Left ventricle myocardium superior (tissue), 1 donor: ENCODE measurements at places on chromosomes 5 and 9. TPM values are rescaled to one million over a fixed set of nuclear protein-coding genes. Genes with fewer than 3 reads are reported as not detected.

DNA sequence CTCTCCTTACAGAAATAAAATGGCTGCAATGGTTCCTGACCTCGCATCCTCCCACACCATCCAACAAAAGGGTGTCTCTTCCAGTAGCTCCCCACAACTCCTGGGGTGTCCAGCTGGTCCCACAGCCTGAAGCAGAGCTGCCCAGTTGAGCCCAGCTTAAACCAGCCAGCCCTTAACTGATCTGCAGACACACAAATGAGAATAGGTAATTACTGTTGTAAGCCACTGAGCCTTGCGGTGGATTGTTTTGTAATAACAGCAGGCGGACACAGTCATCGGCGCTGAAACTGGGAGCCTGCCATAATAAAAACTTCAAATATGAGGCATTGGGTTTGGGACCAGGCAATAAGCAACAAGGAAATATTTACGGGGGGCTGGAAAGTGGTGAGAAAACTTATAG, 10.4 kb upstream of the ZBTB43 start:
- no peak for DNase-seq

DNA sequence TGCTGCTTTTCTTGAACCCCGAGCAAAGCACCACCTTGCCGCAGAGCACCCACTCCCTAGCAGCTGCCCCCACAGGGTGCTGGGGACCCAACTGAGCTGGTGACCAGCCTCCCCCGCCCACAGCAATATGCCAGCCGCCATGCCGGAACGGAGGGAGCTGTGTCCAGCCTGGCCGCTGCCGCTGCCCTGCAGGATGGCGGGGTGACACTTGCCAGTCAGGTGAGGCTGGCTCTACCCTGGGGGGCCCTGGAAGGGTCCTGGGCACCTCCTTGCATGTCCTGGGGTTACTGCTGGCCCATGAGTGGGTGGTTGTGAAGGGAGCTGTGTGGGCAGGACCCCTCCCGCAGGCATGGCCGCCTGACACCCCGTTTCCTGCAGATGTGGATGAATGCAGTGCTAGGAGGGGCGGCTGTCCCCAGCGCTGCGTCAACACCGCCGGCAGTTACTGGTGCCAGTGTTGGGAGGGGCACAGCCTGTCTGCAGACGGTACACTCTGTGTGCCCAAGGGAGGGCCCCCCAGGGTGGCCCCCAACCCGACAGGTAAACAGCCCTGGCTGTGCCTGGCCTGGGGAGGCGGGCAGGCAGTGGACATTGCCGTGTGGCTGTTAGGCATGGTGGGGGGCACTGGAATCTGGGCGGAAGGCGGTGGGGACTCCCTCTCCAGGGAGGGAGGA, 7.2 kb downstream of the EGFL7 start:
- DNase-seq, result no peak

NCS1 gene
- 4.1 TPM for total RNA-seq

DNA sequence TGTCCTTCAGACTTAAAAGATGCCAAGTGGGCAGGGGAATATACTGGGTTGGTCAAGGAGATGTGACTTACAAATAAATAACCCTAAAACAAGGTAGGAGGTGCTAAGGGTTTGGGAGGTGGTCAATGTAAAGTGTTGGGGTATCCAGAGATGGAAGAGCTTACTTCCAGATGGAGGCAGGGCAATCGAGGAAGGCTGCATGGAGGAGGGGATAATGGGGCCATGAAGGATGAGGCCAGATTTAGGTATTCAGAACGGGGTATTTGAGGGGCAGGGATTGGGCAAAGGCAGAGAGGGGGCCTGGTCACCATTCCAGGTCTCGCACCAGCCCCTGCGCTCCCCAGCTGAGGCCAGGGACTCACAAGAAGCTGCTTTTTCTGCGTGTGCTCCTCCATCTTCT, 57.9 kb upstream of the FBXW11 start:
- DNase-seq, result no peak

DNA sequence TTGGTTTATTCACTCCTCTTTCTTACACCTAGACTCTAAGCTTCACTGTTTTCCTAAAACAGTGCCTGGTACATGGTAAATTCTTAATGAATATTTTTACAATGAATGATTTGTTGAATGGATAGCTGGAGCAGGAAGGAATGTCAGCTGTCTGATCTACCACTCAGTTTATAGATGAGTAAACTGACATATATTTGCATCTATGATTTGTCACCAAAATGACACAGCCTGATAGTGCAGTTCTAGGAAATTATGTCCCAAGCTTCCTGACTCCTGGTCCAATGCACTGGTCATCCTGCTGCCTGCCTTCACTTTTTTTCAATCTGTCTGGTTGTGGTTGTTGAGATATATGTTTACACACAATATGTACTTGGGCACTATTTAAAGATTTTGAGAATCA, 651.7 kb upstream of the WWC1 start:
- DNase-seq, result no peak

DNA sequence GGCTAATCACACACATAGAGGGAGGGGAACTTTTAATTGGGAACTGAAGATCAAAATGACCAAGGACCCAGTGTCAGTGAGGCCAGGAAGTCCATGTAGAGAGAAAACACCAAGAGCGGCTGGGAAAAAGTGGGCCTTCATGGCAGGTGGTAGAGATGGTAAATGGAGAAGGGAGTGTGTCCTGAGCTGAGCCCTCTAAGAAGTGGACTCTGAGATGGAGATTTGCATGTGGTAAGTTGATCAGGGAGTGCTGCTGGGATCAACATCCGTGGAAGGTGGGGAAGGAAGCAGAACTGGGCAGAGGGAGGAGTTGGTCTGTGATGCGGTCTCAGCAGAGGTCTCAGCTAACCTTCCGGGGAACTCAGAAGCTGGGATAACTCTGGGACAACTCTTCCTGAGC, 18.9 kb upstream of the PDZD2 start:
- no peak for DNase-seq

DNA sequence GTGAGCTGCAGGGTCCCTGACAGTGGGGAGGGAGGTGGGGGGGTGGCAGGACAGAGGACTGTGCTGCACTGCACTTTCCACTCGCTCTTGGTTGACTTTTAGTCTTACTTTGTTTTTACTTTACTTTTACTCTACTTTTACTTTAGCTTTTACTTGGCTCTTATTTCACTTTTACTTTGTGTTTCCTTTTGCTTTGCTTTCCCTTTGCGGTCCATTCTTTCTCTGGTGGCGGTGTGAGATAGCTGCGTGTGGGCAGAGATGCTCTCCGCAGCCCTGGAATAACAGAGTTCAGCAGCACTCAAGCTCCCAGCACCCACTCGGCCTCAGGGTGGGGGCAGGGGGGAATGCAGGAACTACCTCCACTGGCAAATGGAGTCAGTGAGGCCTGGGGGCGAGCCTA, 4.7 kb downstream of the AK8 start:
- DNase-seq, result no peak

- no peak for DNase-seq
These were observed 59.5 kb downstream of the EBF1 start for GRCh38 chr5:159040181-159040580.

CDX1 gene
- not detected for total RNA-seq

GRCh38 chr9:71812385-71812784, 44.1 kb upstream of the CEMIP2 start:
- DNase-seq, result peak; percentile 42

- no peak for DNase-seq
These were observed 74.5 kb downstream of the MVB12B start for GRCh38 chr9:126401107-126401506.

- DNase-seq, result no peak
These were observed 207.7 kb downstream of the MEF2C start for GRCh38 chr5:88675168-88675707.

- DNase-seq, result no peak
These were observed 1.7 kb downstream of the STPG3 start for GRCh38 chr9:137252555-137253506.

DNA sequence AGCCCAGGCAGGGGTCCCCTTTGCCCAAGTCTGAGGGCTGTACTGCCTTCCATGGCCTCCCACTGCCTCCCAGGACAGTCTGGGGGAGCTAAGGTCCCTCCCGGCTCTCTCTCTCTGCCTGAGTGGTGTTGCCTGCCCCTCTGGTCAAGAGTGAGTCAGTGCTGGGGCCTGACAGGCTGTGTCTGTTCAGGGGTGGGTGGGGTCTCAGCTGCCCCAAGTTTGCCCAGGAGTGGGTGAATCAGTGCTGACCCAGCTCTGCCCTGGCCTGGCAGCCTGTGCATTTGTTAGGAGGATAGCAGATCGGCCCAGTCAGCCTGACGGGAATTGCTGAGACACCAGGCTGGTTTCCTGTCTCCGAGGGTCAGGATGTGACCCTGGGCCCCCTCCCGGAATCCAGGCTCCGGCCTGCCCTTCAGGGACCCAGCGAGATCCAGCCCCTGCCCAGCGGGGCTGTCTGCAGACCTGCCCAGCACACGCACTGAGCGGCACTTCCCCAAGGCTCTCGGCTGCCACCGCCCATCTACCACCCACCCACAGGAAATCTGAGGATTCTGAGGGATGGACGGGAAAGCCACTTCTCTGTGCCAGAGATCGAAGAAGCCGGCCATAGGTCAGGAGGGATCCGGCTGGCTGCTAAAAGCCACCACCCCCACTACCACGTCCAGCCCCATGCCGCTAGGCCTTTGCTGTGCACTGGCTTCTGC, 15.9 kb downstream of the ENG start:
- DNase-seq, result peak; percentile 79

MYORG gene
- total RNA-seq, result 5.3 TPM

- DNase-seq, result no peak
These were observed 21.8 kb upstream of the SARDH start for GRCh38 chr9:133759946-133760345.

GRCh38 chr9:68546596-68547390, 6.1 kb upstream of the TMEM252 start:
- DNase-seq, result no peak

LCN1 gene
- not detected for total RNA-seq

TRIM52 gene
- 10.0 TPM for total RNA-seq
